ENCODE measurements at places on chromosomes 11 and 22.
A peak's percentile ranks its signal among the peaks of the same experiment; 100 is the strongest.

- no peak for DNase-seq
Observed at GRCh38 chr22:43990044-43990443, 34.1 kb upstream of the PARVB start.

GRCh38 chr11:76270389-76270788, 64.1 kb upstream of the WNT11 start:
- DNase-seq = no peak

GRCh38 chr11:20363500-20364340, at the start of gene HTATIP2:
Gene HTATIP2 (plus strand): TSS chr11:20363714. CDS start chr11:20364238, 524 bp downstream.
- DNase-seq = peak; percentile 85

GRCh38 chr11:131814108-131814507, 443.7 kb downstream of the NTM start:
- DNase-seq = no peak

- DNase-seq = no peak
Observed at GRCh38 chr11:27864611-27865010, 164.4 kb upstream of the BDNF start.

GRCh38 chr11:68081691-68082090, 39.5 kb downstream of the CHKA start:
- no peak for DNase-seq

DNA sequence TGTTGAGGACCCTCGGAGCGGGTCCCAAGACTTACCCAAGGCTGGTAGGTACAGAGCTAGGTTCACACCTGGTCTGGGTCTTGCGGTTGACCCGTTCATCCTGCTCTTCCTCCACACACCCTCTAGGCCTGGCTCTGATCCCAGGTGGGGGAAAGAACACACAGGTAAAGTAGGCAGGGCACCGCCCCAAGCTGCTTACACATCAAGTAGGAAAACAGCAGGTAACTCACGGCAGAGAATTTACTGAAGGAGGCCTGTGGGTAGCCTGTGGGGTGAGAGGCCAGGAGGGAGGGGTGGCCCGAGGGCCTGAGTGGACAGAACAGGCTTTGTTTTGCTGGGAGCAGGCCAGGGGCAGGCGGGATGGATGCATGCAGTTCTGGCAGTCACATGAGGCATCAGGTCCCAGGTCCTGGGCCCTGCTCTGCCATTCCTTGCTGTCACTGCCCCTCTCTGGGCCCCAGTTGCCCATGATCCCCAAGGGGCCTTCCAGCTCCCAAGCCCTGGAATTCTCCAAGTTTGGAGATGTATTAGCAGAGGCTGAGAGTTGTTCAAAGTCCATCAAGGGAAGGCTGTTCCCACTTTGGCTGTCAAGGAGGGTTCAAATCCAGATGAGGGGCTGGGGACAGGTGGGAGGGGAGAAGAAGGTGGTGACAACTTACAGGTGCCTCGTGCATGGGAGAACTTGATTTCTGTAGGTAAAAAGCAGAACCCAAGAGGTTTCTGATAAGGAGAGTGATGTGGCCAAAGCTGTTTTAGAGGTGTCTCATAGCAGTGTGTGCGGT, 5.7 kb downstream of the TSKU start:
- no peak for DNase-seq

GRCh38 chr22:39316440-39317083, 2.9 kb downstream of the RPL3 start:
- peak; percentile 86 for DNase-seq

GRCh38 chr22:49538006-49538405, 289.7 kb downstream of the BRD1 start:
- DNase-seq = no peak

DNA sequence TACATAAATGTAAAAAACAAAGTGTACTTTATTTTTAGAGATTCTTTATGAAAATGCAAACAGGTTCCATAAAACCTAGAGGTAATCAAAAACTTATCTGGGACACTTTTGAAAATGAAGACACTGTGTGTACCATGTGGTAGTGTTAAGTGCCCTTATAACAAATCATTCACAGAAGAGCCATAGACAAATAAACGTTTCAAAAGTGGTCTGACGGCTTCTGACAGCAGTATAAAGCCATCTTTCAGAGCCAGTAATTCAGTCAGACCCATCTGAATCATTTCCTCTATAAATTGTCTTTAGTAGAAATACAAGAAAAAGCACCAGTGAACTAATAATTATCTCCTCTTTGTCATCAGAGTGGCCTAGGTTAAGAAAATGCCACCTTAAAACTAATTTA, 100.0 kb downstream of the PAX6 start:
- DNase-seq = no peak

DNA sequence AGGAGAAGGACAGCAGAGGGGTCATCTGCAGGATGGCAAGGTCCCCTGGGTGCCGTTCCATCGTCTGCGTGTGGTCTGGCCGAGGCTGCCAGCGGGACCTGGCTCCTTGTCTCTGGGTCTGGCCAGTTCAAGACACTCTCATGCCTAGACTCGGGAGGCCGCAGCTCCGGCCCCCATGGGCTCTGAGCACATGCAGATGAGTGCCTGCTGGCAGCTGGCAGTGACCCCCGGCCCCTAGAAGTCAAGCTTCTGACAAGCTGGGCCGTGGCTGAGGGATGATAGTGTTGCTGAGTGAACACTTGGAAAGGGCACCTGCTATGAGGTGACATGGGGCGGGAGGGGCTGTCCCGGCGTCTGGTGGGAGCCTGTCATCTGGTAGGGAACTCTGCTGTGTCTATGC, 1180.6 kb downstream of the BRD1 start:
- DNase-seq = no peak

- DNase-seq = peak; percentile 30
Observed at GRCh38 chr11:1844221-1845094, 5.7 kb downstream of the TNNI2 start.

GRCh38 chr22:49294656-49295464, 532.8 kb downstream of the BRD1 start:
- no peak for DNase-seq

- no peak for DNase-seq
Observed at GRCh38 chr11:101008961-101009689, 120.5 kb downstream of the PGR start.

DNA sequence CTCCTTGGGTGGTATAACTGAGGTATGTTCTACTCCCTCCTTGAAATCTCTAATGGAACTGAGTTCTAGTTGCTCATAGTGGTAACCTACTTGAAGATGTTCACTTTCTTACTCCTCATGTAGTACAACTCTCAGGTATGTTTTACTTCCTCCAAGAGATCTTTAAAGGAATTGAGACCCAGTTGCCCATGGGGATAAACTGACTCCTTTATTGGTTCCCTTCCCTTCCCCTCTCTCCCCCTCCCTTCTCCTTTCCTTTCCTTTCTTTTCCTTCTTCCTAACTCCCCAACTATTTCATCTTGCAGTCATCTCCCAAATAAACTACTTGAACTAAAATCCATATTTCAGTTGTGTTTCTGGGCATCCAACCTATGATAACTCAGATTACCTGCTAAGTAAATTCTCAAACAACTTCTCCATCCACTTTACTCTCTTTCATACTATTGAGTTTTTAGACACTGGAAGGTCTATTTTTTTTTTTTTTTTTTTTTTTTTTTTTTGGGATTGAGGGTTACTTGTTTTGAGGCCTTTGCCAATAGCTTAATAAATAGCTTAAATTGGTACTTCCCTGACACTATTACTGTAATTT, 7.9 kb upstream of the TRIM68 start:
- no peak for DNase-seq

DNA sequence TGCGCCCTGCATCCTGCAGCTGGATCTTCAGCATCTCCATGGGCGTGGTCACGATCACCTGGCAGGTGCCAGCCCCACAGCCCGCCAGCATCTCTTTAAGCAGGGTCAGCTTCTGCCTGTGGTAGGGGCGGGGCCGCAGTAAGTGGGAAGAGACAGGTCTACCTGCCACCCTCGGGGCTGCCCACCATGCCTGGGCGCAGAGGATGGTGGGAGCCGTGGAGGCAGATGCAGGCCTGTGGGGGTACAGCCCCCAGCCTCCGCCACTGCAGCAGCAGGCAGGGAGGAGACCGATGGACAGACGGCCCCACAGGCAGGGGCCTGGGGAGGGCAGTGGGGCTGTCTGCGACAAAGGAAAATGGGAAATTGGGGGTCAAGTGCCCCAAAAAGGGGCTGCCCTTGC, 3.0 kb upstream of the CEND1 start:
- DNase-seq = no peak

DNA sequence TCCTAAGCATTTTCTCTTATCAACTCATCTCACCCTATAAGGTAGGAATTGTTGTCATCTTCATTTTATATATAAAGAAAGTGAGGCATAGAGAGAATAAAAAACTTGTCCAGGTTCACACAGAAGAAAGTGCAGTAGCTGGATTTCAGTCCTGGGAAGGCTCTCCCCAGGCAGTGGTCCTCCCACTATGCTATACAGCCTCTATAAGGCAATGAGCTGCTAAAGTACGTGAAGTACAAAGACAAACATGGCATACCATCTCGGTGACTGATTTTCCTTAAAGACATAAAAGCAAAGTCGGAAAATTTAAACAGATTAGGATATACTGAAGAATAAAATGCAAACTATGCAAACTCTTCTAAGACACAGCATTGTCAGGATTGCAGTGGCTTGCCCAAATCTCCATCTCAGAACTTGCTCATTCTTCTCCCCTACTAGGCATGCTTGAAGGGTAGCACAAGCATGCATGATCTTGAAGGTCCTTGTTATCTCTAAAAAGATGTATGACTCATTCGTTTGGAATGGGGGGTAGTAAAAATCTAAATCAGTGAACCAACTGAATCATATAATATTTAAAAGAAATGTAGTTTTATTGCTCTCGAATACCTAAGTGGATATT, 97.8 kb upstream of the CSNK2A3 start:
- DNase-seq = no peak

DNA sequence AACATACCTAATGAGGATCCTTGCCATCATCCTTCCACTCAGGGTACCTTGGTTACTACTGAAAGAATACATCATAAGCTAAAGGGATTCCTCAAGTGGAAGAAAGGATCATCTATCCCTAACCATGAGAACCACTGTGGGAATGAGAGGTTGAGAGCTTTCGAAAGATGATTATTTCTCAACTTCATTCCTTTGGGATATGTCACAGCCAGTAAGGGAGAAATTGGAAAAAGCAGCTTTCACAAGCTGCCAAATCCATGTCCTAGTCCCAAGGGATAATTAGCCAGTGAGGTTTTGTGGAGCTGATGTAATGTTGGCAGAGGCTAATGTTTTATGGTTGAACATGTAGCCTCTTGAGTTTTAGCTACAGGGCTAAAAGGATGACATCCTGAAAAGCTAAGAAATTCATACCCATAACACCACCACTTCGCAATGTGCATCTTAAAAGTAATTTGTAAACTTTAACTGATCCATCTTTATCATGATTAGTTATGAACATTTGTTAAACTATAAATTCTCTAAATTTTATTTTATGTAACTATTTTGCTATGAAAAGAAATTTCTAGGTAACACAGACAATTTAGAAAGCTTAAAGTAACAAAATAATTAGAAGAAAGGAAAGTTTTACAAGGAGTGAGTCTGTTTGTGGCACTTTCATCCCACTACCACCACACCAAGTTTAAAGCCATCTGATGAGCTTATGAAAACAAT, 123.9 kb downstream of the MRTFA start:
- DNase-seq = no peak

DNA sequence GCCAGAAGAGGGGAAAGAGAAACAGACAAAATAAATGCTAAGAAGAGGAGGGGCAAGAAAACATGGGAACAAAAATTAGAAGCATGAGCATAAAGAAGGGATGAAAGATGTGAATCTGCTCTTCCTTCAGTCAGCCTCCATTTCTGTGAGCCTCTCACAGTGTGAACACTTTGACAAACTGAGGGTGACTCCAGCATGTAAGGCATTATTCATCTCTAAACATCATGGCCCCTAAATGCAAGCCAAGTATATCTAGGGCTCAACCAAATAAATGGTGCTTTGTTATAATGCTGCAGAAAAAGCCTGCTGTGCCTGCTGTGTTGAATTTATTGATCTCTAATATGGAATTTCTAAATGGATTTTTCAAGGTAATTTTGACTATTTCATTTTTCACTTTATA, 281.3 kb downstream of the TTC28 start:
- no peak for DNase-seq

- no peak for DNase-seq
Observed at GRCh38 chr11:69390561-69390960, 90.9 kb upstream of the LINC01488 start.

DNA sequence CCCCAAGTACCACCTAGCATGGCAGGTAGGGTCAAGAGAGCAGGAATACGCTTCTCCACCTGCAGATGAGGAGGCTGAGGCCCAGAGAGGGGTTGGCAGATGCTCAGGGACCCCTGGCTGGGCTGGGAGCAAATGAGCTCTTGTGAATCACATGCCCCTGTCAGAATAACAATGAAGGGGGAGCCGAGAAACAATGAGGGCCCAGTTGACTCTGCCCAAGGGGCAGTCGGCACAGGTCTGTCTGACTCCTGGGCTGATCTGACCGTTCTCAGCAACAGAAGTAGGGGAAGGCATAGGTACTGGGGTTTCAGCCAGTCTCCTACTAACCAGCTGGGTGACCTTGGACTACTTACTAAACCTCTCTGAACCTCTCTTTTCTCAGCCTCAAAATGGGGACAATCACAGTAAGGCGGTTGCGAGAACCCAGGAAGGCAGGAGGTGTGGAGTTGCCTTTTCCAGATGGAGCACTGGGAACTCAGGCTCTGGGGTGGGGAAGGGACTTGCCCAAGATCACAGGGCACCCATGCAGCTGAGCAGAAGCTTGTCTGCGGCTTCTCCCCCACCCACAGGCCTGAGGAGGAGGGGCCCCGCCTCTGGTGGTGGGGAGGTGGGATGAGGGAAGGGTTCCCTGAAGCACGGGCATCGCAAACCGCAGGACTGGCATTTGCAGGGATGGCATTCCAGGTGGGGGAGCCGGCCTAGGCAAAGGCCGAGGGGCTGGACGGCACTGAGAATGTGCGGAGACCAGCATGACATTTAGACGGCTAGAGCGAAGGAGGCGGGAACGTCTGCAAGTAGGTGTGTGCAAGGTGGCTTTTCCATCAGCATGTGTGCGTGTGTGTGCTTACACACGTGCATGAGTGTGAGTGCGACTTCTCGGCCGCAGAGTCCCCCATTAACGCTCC, 163.0 kb downstream of the MN1 start:
- DNase-seq = no peak

- DNase-seq = no peak
Observed at GRCh38 chr22:20843501-20843900, 15.1 kb downstream of the PI4KA start.

DNA sequence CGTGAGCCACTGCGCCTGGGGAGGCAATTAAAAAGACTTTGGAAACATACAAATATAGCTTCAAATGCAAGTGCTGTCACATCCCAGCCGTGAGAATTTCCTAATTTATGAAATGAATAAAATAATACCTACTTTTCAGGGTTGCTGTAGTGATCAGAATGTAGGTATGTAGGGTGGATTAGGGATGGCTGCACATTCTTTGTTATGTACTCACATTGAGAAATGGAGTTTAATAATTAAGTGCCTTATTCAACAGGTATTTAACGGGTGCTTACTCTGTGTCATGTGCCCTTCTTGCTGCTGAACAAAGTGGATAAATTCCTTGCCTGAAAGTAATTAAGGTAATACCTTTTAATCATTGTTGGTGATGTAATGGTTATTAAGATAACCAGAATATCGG, 37.0 kb downstream of the MMP7 start:
- no peak for DNase-seq

GRCh38 chr22:49807780-49808708, 19.6 kb downstream of the BRD1 start:
- DNase-seq = peak; percentile 56

All from activated CD4-positive, alpha-beta T cell treated with anti-CD3 and anti-CD28 coated beads, Interleukin-2, Interleukin-6, amounts not matched to agents 100 ng/mL and 50 ng/mL, durations not matched to agents 16 hours and 8 hours (primary cell).